ENCODE measurements at places on chromosomes 1 and 21.

DNA sequence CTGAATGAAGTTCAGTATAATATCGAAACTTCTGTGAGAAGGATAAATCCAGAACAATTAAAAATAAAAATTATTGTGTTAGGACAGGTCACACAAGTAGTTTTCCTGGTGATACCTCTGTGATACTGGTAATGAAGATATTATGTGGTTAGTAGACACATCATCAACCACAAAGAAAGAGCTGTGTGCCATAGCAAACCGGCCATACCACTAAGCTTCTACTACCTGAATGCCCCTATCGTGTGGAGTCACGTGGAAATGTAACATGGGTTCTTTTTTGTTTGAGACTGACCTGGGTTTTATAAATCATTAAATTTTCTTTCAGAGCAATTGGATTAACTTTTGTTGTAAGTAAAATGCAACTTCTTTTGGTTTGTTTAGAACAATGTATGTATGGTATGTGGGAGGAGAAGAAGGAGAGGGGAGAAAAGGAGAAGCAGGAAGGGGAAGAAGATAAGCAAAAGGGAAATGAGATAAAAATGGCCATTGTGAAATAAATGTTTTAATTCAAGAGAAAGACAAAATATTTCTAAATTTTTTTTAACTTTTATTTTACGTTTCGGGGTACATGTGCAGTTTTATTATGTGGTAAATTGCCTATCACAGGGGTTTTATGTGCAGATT, 58.2 kb upstream of the LRRC8B start:
- no peak for DNase-seq

GRCh38 chr1:58864654-58865053, 80.8 kb upstream of the JUN start:
- DNase-seq, result no peak

- DNase-seq, result no peak
Observed at GRCh38 chr1:215651867-215652266, 84.8 kb downstream of the KCTD3 start.

DNA sequence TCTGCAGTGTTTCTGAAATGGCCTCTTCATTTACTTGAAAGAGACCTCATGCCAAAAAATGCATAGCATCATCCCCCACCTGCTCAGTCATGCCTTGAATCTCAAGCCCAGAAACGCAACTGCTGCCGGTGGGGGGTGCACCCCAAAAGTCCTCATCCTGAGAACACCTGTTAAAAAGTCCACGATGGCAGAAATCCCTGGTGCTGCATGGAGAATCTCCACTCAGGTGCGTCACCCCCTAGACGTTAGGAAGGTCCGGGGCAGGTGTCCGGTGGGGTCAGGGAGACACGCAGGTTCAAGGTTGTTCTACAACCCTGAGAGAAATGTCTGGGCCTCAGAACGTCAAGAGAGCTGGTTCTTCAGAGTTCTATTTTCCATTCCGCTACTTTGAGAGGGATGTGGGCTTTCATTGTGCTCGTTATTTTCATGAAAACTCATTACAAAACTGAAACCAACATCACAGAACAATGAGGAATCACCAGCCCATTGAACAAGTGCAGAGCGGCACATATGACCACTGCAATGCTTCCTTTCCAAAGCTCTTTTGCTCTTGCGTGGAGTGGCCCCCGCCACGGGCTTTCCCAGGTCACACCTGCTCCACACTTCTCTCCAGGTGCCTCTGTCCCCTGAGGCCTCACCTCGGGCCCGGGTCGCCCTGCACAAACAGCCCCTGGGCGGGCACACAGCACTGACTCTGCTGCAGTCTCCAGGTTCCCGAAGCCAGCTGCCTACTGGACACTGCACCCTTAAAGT, 201.9 kb downstream of the TOMM20 start:
- no peak for DNase-seq

DNA sequence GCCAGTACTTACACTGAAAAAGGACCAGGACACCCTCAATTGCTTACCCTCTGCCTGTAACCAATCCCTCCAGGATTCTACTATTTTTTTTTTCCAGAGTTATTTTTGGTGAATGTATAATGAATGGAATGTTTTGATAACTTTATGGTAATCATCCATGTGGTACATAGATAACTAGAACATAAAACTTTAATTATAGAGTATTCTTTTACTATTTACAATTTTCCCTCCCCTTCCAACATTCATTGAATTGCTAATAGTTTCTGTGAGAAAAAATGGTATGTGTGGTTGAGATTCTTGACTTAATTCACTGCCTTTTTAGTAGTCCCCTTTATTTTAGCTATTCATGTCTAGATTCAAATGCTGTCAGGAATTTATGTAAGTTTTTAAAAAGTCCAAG, 164.6 kb downstream of the CYYR1 start:
- no peak for DNase-seq

DNA sequence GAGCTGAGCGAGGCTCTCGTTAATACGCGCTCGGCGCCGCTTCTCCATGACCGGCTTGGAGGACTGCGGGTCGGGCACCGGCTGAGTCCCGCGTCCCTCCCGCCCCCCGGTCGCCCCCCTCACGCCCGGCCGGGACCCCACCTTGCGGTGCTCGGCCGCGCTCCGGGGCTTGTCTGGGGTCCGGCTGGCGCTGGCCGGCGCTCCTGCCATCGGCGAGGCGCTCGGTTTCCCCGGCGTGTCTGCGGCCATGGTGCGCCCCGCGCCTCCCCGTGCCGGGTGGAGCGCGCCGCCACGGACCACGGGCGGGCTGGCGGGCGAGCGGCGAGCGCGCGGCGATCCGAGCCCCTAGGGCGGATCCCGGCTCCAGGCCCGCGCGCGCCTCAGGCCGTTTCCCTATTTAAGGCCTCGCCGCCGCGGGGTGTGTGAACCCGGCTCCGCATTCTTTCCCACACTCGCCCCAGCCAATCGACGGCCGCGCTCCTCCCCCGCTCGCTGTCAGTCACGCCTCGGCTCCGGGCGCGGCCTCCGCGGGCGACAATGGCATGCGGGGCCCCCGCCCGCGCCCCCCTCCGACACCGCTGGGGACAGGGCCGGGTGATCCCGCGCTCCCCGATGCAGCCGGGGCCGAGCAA, at the start of gene HES4:
Gene HES4, minus strand, starts transcription at position 373 of the 632 bp plus-strand sequence. Its CDS starts 124 bp downstream, at position 249.
- DNase-seq, result no peak

DNA sequence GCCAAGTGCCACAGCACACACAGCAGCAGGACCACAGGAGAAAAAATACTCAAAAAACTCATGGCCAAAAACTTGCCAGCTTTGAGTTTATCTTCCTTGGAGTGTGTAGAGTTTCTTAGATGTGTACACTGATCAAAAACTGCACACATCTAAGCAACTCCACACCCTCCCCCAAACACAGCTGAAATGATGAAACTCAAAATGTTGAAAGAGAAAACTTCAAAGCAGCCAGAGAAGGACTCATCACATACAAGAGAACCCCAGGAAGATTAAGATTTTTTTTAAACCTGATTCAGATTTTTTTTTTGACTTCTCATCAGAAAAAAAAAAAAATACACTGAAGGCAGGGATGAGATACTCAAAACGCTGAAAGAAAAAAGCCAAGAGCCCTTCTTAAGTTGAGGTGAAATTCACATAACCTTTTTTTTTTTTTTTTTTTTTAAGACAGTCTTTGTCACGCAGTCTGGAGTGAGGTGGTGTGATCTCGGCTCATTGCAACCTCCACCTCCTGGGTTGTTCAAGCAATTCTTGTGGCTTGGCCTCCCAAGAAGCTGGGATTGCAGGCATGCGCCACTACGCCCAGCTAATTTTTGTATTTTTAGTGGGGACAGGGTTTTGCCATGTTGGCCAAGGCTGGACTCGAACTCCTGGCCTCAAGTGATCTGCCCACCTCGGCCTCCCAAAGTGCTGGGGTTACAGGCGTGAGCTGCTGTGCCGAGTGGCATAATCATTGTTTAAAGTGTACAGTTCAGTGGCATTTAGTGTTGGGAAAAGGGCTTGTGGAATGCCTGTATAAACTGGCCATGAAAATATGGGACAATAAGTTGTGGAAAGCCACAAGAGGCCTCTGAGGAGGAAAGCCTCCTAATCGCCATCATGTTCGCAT, 20.9 kb upstream of the PDXK start:
- no peak for DNase-seq

DNA sequence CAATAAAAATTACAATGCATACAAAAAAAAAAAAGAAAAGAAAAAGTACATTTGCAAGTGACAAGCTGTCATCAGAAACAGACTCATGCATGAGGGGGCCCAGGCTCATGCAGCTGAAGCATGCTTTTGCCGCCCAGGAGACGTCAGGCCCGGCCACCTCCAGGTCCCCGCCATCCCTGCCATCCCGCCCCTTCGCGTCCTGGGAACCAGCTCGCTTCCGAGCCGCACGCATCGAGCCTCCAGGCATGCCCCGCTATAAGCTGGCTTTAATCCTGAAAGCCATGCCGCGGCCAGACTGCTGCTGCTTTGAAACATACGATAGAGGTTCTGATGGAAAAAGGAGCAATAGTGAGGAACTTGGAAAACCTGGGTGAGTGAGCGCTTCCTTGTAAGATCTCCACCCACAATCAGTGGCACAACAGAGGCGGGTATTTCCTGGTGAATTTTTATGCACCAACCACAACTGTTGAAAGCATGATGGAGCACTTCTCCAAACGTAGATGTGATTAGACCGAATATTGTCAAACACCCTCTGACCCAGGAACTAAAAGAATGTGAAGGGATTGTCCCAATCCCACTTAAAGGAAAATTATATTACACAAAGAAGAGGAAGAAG, 113.7 kb downstream of the FAF1 start:
- no peak for DNase-seq

GRCh38 chr1:45928486-45929205, 125.2 kb downstream of the MAST2 start:
- DNase-seq, result no peak

DNA sequence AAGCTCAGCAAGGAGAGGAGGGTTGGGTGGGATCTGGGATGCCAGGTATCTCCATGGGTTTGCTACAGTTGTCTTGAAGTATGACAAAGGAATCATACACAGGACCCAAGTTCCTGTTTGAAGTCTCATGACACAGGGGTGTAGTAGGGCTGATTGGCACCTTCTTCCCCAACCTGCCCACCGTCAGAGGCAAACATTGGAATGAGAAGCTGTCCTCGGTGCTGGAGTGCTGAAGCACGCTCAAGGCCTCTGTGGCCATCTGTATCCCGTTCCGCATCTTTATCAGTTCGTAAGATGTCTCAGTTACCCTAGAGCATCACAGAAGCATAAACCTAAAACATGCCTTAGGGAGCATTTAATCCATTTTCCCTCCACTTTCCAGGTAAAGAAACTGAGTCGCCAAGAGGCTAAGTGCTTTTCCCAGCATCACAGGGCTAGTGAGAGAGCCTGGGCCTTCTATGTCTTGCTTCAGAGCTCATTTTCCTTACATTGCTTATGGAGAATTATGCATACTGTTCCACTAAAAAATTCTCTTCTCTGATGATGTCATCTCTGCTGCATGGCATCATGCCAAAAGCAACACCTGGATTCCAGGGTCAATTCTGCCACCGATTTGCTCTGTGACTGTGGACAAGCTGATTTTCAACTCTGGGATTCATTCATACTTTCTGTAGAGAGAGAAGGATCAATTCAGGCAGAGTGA, 34.2 kb downstream of the VWA5B1 start:
- DNase-seq, result no peak

DNA sequence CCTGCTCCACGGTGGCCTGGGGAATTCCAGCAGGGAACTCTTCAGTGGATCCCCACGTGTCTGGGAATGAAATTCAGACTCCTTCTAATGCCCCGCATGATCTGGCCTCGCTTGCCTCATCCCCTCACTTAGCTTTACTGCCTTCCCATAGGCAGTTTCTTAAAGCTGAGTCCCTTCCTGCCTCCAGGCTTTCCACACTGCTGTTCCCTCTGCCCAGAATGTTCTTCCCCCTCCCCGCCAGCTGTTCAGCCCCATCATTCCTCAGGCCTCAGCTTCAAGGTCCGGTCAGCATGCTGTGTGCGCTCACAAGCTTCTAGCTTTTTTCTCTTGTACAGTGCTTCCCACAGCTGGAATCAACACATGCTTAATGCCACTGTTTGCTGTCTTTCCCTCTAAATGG, 54.9 kb upstream of the WASF2 start:
- no peak for DNase-seq

DNA sequence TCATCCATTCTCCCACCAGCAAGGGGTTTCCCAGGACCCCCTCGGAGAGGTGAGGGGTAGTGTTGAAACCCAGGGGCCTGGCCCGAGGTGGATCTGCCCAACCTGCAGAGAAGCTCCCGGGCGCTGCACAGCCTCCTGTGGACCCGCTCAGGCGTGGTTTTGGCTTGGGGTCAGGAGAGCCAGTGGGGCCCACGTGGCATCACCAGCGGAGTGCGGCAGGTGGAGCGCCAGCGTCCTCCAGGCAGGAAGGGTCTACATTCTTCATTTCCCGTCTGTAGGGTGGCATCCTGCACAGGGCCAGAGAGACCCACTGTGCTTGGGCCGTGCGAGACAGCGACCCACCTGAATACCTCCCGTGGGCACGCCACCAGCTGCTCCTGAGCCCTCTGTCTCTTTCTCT, 135.2 kb downstream of the NPHP4 start:
- no peak for DNase-seq

DNA sequence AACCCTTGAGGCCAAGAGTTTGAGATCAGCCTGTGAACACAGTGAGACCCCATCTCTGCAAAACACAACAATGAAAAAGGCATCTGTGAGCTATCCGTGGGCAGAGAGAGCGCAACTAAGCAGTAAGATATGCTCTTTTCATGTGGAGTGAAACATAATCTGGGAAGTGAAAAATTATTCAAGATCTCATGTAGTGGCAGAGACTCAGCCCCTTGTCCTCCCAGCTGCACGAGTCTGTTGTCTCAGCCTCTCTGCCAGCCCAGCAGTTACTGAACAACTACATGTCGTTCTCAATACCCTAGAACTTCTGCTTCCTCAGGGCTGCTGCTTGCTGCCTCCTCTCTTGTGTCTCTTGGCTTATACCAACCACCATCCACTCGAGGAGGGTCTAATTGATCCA, 61.3 kb upstream of the WDR26 start:
- no peak for DNase-seq

- no peak for DNase-seq
Observed at GRCh38 chr1:160860840-160861505, 1.7 kb downstream of the CD244 start.

GRCh38 chr21:45322960-45323461, 35.3 kb upstream of the POFUT2 start:
- no peak for DNase-seq

- DNase-seq, result no peak
Observed at GRCh38 chr1:1337793-1338147, 6.7 kb downstream of the TAS1R3 start.

- DNase-seq, result no peak
Observed at GRCh38 chr1:236338096-236338495, 56.0 kb upstream of the EDARADD start.

GRCh38 chr1:13911697-13912619, 212.0 kb downstream of the PRDM2 start:
- no peak for DNase-seq

GRCh38 chr1:103959565-103959964, 209.9 kb downstream of the AMY1C start:
- no peak for DNase-seq

- no peak for DNase-seq
Observed at GRCh38 chr21:43702785-43703034, 16.2 kb upstream of the PDXK start.

DNA sequence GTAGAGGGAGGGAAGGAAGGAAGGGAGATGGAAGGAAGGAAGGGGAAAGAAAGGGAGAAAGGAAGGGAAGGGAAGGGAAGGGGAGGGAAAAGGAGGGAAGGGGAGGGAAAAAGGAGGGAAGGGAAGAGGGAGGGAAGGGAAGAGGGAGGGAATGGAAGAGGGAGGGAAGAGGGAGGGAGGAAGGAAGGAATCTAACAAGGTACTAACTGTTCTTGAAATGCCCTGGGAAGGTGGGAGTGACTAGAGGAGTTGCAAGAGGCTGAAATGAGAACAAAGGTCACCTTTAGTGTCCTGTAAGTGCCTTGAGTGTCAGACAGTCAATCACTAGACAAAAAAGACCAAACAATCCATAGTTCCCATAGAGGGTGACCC, 2.3 kb upstream of the ATP2B4 start:
- DNase-seq, result no peak

- DNase-seq, result no peak
Observed at GRCh38 chr1:234231061-234231892, 142.0 kb upstream of the COA6 start.
